Foreskin keratinocyte (primary cell): ENCODE measurements at places on chromosomes 6 and 20. TPM values are rescaled to one million over a fixed set of nuclear protein-coding genes. Genes with fewer than 3 reads are reported as not detected.
A peak's percentile ranks its signal among the peaks of the same experiment; 100 is the strongest.

- no peak for DNase-seq
Measured at GRCh38 chr6:116055513-116055912, 5.2 kb downstream of the FRK start.

DNA sequence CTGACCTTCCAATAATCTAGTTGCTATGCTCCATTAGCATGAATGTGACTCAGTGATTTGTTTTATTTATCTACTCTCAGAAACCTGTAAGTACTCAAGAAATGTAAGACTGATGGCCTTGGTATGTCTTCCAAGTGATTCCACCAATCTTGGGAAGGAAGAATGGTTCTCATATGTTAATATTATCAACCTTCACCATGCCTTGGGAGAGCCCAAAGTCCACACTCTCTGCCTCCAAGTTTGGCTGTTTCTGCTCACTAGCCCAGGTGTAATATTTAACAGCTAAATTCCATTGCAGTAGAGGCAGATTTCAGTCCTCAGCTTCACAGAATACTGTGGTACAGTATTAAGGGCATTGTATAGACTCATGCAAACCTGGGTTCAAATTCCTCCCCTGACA lies 51.8 kb downstream of the CLIC5 start:
- no peak for DNase-seq

Gene NMBR
- total RNA-seq = not detected in 2 replicates

DNA sequence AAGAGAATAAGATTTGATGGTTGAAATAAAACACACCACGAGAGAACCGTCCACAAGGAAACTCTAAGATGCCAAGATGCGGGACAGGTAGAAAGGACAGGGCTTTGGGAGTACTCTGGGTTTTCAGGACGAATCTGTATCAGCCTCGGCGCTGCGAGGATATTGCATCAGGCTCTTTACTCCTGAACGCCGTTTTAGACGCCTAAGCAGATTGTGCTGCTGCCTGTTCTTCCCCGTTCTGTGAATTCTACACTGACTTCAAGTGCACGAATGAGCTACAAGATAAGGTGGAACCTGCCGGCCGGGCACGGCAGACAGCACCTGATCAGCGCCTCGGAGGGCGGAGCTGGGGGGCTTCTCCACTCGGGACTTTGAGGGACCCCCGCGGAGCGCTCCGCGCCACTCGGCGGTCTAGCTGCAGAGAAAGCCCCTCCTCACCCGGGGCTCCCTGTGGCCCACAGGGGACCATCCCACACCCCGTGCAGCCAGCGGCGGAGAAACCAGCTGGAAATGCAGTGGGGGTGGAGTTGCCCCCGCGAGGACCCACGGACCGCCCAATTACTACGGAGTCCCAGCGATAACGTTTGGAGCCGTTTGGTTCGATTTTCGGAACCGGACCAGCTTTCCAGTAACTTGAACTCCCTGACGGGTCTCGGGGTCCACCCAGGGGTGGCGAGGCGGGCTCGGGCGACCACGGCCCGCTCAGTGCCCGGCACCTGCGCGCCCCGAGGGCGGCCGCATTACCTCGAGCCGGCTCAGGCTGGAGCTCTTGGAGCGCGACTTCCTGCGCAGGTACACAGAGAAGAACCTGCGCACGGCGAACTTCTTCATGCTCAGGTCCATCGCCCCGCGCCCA lies 646 bp downstream of the RPS6KA2 start:
- peak; percentile 43 for DNase-seq

- DNase-seq = peak; percentile 75
Measured at GRCh38 chr6:41682056-41682477, 43.8 kb downstream of the MDFI start.

DNA sequence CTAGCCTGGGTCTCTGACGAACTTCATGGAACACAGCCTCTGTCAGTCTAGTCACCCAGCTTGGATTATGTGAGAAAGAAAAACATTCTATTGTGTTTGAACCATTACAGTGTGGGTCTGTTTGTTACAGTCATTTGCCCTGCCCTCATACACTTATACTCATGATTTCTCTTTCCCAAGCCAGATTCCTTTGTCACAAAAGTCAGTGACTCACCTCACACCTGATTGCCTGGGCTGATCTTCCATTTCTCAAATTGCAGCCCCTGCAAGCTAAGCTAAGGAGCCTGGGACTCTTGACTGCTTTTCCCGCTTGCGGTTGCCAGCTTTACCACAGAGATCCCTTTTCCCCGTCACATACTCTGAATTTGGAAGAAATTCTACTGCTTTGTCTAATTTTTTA lies 395.9 kb downstream of the SAMD5 start:
- peak; percentile 15 for DNase-seq

DNA sequence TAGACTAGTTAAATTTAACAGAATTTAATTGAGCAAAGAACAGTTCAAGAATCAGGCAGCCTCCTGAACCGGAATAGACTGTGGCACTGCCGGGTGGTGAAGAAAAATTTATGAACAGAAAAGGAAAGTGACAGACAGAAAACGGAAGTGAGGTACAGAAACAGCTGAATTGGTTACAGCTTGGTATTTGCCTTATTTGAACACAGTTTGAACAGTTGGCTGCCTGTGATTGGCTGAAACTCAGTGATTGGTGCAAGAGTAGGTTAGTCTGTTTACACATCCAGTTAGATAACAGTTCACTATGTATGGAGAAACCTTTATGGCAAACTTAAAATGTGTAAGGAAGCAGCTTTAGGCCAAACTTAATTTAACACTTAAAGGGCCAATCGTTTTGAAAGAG lies 116.0 kb upstream of the CITED2 start:
- DNase-seq = no peak

GRCh38 chr20:58722877-58723627 lies 30.5 kb downstream of the NPEPL1 start:
- DNase-seq = no peak

GRCh38 chr6:167442245-167442644 lies 117.4 kb downstream of the TTLL2 start:
- DNase-seq = no peak

Gene RBL1
- total RNA-seq = 14.5 and 15.1 TPM in 2 replicates

- DNase-seq = no peak
Measured at GRCh38 chr6:6006006-6006427, 708 bp downstream of the NRN1 start.

DNA sequence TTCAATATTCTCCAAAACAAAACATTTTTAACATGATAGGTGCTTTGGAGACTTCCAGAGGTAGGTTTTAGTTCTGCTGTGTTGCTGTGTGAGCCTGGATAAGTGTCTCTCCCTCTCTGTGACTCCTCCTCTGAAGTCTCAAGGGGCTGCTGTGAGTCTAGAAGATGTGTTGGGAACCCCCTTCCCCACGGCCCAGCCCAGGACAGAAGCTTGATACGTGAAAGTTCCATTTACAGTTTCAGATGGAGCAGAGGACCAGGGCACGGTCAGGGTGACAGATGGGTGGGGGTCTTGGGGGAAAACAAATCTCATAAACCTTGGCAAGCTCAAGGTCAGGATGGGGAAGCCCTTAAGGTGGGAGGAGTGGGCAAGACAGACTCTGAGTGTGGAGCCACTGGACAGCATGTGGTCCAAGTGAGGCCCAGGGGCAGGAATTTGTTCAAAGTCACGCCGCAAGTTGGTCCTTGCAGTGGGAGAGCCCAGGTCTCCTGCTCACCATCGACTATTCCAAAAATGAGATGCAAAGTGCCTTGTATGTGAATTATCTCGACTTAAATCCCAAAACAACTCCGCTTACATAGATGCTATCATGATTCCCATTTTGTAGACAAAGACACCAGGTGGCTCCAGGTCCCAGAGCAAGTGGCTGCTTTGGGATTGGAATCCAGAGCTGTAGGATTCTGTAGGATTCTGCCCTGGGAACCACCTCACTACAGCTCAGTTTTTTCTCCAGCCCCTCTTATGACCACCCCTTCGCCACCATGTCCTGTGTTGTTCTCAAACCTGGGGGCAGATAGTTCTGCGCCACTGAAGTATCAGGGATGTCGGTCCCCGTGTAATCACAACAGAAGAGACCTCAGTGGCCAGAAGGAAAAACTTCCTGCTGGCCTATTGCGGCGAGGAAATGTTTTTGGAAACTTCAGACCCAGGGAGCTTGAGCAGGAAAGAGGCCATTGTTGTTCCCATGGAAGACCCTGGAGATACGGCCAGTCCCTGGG lies 1.9 kb downstream of the TGM2 start:
- DNase-seq = no peak

- no peak for DNase-seq
Measured at GRCh38 chr6:120606743-120607142, 727.5 kb downstream of the TBC1D32 start.

- no peak for DNase-seq
Measured at GRCh38 chr6:165605901-165606739, 56.9 kb downstream of the PDE10A start.

GRCh38 chr6:55886185-55886836 lies 10.9 kb upstream of the BMP5 start:
- no peak for DNase-seq

DNA sequence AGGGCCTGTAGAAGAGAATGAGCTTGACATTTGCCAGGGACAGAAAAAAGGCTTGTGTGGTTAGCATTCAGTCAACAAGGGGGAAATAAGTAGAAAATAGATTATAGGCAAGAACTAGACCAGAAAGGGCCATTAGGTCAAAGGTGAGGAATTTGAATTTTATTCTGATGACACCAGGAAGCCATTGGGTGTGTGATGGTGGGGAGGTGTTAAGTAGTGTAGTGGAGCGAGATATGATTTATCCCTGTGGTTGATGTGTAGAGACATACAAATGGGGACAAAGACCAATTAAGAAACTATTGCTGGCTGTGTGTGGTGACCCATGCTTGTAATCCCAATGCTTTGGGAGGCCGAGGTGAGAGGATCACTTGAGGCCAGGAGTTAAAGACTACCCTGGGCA lies 11.0 kb downstream of the DSTN start:
- no peak for DNase-seq

Gene LPA
- total RNA-seq = not detected in 2 replicates

DNA sequence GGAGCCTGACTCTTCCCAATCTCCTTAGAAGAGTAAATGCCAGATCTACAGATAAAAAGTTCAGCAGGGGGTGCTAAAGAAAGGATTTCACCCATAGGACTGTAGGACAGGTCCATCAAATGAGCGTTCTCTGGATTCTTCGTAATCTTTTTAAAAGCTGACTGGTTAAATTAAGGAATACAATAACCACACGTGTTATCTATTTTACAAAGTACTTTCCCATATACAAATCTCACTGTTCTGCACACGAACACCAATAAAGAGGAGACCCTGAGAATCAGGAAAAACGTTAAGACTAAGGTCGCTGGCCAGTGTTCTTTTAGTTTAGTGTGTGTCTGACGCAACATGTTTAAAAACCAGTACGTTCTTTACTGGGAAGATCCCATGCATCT lies 542 bp downstream of the TUBE1 start:
- DNase-seq = peak; percentile 46

Gene TEAD3
- total RNA-seq = 14.0 and 14.9 TPM in 2 replicates
